ENCODE measurements at places on chromosomes 12 and 14. TPM values are rescaled to one million over a fixed set of nuclear protein-coding genes. Genes with fewer than 3 reads are reported as not detected.
A peak's percentile ranks its signal among the peaks of the same experiment; 100 is the strongest.

NAV3 gene
- total RNA-seq: 21.9 TPM

BCL7A gene
- total RNA-seq: 10.2 TPM

ERP27 gene
- total RNA-seq: 0.12 TPM

DNA sequence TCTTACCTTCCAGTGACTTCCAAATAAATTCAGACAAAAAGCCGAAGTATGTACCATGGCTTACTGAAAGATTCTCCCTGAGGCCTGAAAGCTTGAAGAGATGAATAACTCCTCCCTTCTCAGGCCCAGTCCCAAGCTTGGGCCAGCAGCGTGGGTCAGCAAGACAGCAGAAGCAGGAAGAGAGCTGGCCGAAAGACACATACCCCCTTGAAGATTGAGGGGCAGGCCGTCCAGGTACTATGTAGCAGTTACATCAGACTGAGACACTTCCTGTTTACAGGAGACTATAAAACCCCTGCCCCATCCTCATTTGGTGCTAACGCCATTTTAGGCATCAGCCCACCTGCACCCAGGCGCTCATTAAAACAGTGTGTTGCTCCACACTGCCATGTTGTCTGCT, 15.0 kb downstream of the NDUFA12 start:
- H3K36me3 ChIP-seq: no peaks in the 10 kb centered on the region
- no peaks in the 10 kb centered on the region for H3K27me3 ChIP-seq
- no peak for DNase-seq
- no peak overlapping the region for H3K4me3 ChIP-seq
- no peak overlapping the region for H3K27ac ChIP-seq

DNA sequence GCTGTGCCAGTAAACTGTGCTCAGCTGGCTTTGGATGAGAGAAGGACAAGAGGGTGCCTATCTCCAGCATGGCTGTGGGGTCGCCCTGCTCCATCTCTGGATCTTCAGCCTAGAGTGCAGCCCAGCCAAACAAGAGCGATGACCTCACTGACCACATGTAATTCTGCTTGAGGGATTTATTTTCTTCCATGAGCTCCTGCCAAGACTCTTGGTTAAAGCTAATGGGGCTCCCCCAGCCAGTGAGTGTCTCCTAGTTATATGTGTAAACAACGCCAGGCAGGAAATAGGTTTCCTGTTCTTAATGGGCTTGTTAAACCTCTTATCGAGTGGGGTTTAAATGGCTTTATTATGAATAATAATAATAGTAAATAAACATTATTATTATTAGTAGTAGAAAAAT, 397.2 kb downstream of the NRXN3 start:
- DNase-seq: no peak
- no peaks in the 10 kb centered on the region for H3K4me1 ChIP-seq
- no peaks in the 10 kb centered on the region for H3K36me3 ChIP-seq
- H3K4me3 ChIP-seq: no peak overlapping the region
- H3K27ac ChIP-seq: no peak overlapping the region

DNA sequence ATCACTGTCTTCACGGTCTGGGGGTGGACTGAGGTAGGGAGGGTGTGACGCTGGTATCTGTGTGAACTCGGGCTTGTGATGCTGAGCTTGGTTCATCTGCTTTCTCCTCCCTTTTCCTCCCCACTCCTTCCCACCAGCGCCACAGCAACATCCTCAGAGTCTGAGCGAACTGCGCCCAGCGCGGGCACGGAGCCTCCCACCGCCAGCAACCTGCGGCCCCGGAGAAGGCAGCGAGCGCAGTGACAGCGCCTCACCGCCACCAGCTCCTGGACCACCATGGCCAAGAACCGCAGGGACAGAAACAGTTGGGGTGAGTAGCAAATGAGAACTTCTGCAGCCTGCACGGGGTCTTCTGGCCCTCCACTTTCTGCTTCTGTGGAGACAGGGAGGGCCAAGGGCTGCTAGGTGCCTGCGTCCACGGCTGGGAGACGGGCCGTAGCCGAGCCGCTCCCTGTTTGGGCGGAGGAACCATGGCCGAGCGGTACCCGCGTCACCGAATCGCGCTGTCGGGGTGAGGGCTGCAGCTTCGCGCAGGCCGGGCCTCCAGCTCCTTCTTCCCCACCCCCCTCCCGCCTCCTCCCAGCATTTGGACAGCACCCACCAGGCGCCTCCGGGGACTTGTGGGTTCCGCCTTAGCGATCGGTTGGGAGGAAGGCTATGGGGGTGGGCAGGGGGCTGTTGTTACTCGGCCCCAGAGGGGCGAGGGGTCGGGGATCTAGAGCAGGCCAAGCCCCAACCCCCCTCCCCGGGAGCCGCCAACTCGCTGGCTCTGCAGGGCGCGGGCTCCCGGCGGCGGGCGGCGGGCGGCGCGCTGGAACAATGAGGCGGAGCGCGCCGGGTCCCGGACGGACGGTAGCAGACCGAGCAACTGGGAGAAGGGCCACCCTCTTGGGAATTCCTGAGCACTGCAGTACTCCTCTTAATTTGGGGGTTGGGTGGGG, at the start of gene ATL1:
ATL1 (plus strand) TSS at position 156 of the 941 bp plus-strand sequence; CDS start at position 277, 121 bp downstream.
- peak within 1 kb of the TSS; percentile 67 for H3K4me3 ChIP-seq
- H3K4me1 ChIP-seq: peaks cover 4% of the 10 kb centered on the region
- peak within 1 kb of the TSS; percentile 92 for H3K27ac ChIP-seq

DNA sequence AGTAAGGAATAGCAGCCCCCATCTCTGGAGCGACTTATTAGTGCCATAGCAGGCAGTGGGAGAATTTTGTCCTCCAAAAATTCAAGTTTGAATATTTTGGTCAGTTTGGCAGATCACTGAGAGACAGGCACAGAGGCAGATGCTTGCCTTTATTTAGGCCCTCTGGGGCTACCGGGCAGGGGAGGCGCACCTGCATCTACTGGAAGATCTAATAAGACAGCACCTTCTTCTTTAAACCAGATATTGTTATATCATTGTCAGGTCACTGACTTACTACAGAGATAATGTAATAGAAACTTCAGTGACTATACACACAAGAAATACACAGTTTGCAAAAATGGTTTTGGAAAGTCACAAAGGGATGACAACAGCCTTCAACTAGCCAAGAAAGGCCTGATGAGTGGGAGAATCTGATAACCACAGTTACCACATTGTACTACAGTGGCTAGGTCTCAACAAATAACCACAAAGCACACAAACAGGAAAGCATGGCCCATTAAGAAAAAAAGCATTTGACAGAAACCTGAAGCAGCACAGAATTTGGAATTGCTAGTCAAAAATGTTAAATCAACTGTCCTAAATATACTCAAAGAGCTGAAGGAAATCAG, 56.8 kb downstream of the CDK17 start:
- H3K36me3 ChIP-seq: no peaks in the 10 kb centered on the region
- no peaks in the 10 kb centered on the region for H3K4me1 ChIP-seq
- no peaks in the 10 kb centered on the region for H3K27me3 ChIP-seq
- no peak for DNase-seq
- H3K4me3 ChIP-seq: no peak overlapping the region

DNA sequence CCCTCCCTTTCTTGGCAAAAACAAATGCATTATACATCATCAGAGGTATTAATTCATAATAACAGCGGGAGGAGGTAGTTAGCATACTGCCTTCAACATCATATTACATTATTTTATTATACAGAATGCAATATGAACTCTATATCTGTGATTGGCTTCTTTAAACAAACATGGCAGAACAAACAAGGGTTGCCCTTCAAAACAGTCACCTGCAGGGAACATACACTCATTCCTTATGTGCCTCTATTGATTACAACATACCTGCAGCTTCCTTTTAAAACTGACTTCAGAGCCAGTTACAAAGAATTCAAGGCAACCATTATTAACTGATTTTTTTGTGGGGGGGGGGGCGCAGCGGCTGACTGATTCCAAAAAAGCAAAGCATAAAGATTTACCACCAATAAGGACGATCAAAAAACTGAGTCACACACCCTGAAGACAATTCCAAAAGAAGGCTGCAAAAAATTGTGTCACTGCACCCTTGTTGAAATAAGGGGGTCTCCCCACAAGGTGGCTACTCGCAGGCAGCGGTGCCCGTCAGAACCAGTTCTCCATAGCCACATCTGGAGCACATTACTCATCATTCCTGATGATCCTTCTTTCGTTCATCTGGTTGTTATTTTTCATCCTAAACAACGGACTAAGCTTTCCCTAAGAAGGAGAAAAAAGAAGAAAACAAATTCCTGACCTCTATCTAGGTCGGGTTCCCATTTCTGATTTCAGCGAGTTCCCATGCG, 51.8 kb downstream of the SMUG1 start:
- H3K27ac ChIP-seq: no peak overlapping the region
- H3K36me3 ChIP-seq: no peaks in the 10 kb centered on the region
- H3K4me3 ChIP-seq: no peak overlapping the region
- no peaks in the 10 kb centered on the region for H3K27me3 ChIP-seq
- peaks cover 13% of the 10 kb centered on the region for H3K4me1 ChIP-seq

DNA sequence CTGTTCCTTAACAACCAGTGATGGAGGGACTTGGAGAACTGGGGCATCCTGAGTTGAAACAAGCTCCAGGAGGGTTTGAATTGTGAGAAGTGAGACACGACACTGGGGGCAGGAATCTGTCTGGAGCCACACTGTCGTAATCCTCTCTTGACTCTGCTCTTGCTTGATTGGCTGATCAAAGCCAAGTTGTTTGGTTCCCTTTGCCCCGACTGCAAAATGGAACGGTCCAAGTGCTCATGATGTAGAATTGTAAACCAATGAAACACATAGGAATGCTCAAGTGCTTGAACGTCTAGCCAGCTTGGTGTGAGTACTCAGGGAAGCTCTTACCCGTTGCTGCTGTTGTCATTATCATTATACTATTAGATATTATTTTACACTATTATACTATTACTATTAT, 98.1 kb downstream of the TMEM132C start:
- no peaks in the 10 kb centered on the region for H3K27me3 ChIP-seq
- H3K4me1 ChIP-seq: no peaks in the 10 kb centered on the region
- no peak for DNase-seq
- H3K4me3 ChIP-seq: no peak overlapping the region
- no peak overlapping the region for H3K27ac ChIP-seq

DNA sequence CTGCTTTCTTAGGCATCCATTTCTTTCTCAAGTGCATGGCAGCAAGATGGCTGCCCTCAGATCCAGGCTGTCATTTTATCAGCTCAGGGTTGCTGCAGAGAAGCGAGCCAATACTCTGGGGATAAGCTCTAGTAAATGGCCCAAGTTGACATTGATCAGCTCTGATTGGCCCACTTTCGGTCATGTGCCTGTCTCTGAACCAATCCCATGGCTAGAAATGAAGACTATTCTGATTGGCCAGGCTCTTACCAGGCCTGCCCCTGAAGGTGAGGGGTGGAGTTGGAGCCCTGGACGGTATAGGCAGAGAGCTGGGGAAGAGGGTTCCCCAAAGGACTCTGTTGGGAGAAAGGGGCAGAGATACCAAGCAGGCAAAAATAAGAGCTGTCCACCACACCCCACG, 41.4 kb downstream of the MYO1H start:
- no peaks in the 10 kb centered on the region for H3K27me3 ChIP-seq
- H3K4me1 ChIP-seq: no peaks in the 10 kb centered on the region
- H3K36me3 ChIP-seq: no peaks in the 10 kb centered on the region

GRCh38 chr12:14187002-14187401, 178.5 kb upstream of the ATF7IP start:
- H3K27ac ChIP-seq: no peak overlapping the region
- H3K4me1 ChIP-seq: no peaks in the 10 kb centered on the region
- no peaks in the 10 kb centered on the region for H3K27me3 ChIP-seq
- DNase-seq: no peak
- H3K36me3 ChIP-seq: no peaks in the 10 kb centered on the region

- DNase-seq: no peak
- H3K27ac ChIP-seq: no peak overlapping the region
- H3K36me3 ChIP-seq: no peaks in the 10 kb centered on the region
- H3K4me1 ChIP-seq: no peaks in the 10 kb centered on the region
- no peak overlapping the region for H3K4me3 ChIP-seq
- H3K27me3 ChIP-seq: no peaks in the 10 kb centered on the region
Observed at GRCh38 chr12:30930641-30931040, 4.1 kb downstream of the TSPAN11 start.
